Epithelial cell of esophagus (primary cell): ENCODE measurements at places on chromosomes 7 and 10.

- DNase-seq, result no peak
These were observed at the start of gene CCL24 for GRCh38 chr7:75813781-75814236. Gene CCL24 (minus strand): TSS chr7:75813806. CDS start chr7:75813715, 91 bp downstream.

DNA sequence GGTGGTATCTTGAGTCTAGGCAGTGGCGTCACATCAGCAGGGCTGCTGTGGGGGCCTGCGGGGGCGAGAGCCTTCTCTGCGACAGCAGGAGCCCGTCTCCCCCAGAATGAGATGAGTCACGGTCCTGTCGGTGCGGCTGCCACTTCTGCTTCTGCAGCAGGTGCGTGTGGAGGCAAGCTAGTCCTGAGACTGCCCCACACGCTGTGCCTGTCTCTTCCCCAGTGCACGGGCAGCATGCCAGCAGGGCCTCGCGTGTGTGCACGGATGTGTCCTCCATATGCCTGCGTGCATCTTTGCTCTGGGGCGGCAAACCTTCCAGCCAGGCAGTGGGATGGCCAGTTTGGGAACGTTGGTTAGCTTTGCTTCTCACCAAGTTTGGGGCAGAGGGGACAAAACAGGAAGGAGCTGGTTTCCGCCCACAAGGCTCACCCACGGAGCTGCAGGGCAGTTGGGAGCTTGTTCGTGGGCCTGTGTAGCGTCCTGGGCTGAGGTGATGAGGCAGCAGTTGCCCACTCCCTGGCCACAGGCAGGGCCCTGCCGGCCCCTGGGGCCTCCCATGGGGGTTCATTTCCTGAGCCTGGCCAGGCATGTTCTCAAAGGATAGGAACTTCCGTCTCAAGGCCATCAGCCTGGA is 60.8 kb upstream of the PPIF start:
- DNase-seq, result peak; percentile 79

GRCh38 chr10:1679821-1680650 is 57.3 kb downstream of the ADARB2 start:
- DNase-seq, result no peak

DNA sequence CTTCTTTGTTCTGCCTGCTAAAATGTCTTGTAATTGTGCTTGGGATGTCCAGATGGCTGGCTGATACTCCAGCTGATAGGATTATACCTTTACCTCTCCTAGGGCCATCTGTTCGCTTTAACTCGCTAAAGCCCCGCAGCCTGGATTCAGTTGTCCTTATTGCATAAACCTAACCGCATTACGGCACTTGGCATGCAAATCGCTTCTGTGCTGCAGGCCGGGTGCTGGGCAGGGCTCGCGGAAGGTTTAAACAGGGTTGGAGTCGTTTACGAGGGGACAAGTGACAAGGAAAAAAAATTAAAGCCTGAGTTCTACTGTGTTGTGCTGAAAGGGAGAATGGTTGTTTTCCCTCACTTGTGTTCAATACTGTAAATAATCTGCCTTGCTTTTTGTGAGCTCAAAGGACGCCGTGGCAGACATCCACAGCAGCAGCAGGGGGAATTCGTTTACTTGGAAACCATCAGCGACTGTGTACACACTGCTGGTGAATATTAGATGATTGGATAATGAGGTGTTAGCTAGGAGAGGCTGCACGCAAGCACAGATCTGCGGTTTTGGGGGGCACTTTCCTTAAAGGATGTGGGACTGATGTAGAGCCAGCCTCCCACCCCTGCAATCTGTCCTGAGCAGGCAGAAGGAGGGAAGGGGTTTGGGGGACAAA is 93.0 kb downstream of the EBF3 start:
- no peak for DNase-seq

- no peak for DNase-seq
These were observed 166.4 kb downstream of the ADAM12 start for GRCh38 chr10:126221874-126222273.

- DNase-seq, result no peak
These were observed 104.5 kb upstream of the MKLN1 start for GRCh38 chr7:131223151-131223550.

- DNase-seq, result no peak
These were observed 175.1 kb downstream of the TNS3 start for GRCh38 chr7:47406801-47407129.

- no peak for DNase-seq
These were observed 138.0 kb downstream of the PRKAG2 start for GRCh38 chr7:151738925-151739324.
